ENCODE measurements at places on chromosomes 12 and 14.

GRCh38 chr12:124015494-124016461, 42.8 kb downstream of the ZNF664 start:
- DNase-seq: no peak

- DNase-seq: no peak
These were observed 52.3 kb upstream of the TMCC3 start for GRCh38 chr12:94702696-94703095.

DNA sequence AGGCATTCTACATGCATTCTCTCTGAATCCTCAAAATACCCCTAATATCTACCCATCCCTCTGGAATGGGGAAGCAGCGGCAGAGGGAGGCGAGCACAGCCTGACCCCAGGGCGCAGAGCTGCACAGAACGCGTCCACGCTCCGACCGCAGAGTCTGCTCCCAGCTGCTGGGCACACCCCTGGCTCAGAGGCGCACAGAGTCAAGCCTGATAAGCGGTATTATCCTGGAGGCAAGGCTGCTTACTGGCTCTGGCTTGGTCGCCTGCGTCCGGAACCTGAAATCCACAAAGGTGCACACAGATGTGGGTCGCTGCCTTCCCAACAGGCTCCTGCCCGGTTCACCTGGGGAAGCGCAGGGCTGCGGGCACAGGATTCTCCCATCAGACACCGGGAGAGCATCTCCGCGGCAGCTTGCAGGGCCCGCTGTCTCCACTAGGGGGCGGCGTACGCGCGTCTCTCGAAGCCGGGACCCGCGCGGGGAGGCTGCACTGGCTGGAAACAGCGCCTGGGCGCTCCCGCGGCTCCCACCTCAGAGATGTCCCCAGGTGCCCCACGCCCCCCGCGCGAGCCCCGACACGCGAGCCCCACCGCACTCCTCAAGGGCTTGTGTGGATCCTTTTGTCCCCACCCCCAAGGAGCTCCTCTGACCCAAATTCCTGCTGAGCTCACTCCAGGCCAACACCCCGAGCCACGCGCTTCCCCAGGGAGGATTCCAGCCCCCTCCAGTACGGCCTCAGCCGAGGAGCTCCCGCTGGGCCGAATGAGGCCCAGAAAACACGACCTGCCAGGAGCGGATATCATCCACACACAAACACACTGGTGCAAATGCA, 120.1 kb upstream of the FZD10 start:
- DNase-seq: no peak

DNA sequence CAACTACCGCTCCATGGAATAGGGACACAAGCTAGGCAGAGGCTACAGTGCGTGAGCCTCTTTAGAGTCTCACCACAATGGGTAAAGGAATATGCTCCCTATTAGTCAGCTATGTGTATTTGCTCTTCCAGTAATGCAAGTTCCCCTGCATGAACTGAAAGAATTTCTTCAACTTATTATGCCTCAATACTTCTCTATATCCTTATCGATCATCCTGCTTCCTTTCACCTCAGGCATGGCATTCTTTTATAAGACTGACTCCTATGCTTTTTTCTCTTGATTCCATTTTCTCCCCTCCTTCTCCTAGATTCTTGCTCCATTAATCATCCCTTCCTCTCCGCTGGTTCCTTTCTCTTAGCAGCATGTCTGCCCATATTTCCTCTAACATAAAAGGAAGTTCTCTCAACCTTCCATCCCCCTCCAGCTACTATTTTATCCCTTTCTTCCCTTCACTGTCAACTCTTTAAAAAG, 94.5 kb upstream of the CPM start:
- peak; percentile 78 for DNase-seq

GRCh38 chr12:21451529-21451928, 14.1 kb downstream of the PYROXD1 start:
- DNase-seq: peak; percentile 56

GRCh38 chr14:74618078-74618952, 6.3 kb upstream of the LTBP2 start:
- peak; percentile 95 for DNase-seq

DNA sequence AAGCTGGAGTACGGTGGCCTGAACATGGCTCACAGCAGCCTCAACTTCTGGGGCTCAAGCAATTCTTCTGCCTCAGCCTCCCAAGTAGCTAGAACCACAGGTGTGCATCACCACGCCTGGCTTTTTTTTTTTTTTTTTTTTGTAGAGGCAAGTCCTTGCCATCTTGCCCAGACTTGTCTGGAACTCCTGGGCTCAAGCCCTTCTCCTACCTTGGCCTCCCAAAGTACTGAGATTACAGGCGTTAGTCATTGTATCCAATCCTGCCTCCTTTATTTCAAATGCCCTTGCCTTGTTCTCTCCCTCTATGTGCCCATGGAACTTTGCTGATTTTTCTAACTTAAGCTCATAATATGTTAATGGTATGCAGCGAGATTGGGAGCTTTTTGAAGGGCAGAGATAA, 49.2 kb upstream of the PRICKLE1 start:
- DNase-seq: no peak

- no peak for DNase-seq
These were observed 271.4 kb downstream of the BTG1 start for GRCh38 chr12:91874086-91874865.

GRCh38 chr14:35631071-35631805, 97.3 kb downstream of the INSM2 start:
- no peak for DNase-seq

GRCh38 chr12:44627387-44628166, 248.5 kb downstream of the NELL2 start:
- DNase-seq: no peak

DNA sequence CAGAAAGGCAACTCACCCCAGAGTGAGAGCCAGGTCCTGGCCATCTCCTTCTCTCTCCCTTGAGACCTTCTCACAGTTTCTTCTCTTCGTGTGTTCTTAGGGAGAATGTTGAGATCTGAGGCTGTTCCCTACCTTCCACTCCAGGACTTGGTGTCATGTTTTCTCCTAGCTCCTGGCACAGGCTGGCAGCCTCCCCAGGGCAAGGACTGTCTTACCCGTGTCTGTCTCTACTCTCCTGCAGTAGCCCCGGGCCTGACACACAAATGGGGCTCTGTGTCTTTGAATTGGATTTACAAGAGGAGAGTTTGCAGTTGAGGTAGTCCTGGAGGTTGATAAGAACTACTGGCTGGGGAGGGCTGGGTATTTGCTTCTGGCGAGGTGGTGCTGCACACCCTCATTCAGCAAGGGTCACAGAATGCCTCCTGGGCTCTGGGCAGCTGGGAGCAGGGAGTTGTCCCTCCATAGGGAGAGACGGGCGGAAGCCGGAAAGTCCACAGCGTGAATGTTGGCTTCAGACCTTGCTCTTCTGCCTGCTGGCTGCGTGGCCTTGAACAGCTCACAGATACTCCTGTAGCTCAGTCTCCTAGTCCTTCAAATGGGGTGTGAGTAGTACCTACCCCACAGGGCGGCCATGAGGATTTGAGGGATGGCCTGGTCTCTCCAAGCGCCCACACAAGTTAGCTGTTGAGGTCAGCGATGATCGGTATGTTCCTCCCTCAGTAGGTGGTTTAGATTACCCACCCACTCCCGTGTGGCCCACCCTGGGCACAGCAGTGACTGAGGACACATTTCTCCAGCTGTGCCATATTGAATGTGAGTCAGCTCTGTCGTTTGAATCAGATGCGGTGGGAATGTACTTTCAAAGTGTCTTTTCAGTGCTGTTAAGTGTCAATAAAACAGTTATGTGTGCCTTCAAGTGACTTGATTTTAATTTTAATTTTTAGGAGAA, 10.2 kb downstream of the EP400 start:
- DNase-seq: no peak

DNA sequence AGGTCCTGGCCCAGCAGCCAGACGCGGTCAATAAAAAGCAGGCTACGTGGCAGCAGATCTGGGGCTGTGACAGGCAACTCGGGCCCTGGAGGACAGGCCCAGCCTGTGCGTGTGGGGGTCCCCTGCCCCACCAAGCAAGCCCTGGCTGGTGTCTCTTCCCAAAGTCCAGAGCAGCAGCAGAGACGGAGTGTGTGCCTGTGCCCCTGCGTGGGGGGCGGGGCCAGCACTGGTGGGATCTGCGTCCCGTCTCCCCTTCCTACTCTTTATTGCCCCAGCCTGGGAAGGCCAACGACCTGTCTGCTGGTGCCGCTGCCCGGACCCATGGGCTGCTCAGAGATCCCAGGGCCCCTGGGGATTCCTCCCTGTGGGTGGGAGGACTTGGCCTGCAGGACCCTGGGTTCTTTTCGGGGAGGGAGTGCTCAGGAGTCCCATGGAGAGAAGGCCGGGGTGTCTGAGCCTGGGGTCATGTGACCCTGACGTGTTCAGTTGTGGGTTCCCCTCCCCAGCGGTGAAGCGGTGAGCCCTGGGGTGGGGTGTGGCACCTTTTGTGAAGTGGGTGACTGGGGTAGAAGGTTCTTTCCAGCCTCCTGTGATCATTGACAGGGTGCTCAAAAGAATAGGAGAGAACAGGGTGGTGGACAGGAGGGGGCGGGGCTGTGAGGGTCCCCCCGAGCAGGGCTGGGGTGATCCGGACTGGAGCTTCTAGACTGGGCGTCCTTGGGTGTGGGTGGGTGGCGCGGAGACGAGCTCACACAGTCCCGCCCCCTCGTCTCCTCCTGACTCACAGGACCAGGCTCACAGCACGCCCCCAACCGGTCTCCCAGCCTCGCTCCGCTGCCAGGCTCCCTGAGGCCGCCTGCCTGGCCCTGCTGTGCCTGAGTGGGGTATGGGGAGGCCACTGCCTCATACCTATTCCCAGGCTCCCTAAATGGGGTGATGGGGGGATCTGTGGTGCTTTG, 22.4 kb downstream of the ASPG start:
- no peak for DNase-seq

DNA sequence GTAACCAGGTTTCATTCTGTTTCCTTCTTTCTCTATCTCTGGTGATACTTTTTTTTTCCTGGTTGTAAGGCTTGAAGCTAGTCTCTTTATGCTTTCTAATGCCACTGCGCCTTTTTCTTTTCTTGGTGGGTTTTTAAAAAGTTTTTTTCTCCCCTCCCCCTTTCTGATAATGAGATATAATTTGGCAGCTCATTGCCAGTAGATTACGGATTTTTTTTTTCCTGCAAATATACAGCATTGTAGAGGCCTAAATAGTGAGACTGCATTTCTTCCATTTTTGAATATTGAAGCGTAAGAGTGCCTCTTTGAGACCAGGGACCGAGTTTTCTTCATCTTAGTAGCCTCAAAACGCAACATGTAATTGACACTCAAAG, 1.1 kb downstream of the PAPOLA start:
- DNase-seq: no peak

DNA sequence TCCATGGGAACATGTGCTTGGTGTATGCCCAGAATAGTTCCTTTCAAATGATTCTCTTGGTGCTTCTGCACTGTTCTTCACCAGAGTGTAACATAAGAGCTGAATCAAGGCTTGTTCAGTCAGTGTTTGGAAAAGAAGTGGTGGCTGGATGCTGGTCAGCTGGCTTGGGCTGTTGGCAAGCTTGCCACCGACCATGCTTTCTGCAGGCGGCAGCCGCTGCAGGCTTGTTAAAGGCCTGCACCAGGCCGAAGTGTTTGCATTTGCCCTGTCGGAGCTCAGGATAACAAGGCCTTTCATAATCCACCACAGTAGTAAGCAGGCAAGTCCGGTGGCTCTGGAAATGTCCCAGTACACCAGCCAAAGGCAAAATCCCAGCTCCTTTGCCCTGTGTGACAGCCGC, 26.9 kb downstream of the DAAM1 start:
- DNase-seq: no peak

DNA sequence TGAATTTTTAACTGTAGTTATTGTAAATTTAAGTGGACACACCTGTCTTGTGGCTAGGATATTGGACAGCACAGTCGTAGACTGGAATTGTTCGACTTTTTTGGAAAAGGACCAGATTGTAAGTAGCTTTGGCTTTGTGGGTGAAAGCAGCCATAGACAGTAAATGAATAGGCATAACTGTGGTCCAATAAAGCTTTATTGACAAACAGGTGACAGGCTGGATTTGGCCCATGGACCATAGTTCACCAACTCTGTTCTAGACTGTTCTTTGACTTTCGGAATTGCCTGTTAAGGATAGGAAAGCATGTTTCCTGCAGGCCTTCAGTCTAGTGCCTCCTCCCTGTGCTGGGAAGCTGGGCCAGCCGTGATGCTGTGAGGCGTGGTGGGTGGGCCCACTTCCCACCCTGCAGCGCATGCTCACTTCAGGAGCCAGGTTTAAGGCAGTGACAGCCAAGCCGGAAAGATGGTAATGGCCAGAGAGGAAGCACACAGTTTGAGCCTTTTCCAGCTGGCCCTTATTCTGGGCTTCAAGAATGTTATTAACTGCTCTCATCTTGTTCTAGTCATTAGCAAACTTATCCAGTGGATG, 51.8 kb downstream of the PPP2R5C start:
- DNase-seq: no peak

GRCh38 chr12:19938491-19938890, 429.8 kb upstream of the PDE3A start:
- DNase-seq: no peak

Data from ELR (cell line).